Cardiac muscle cell (in vitro differentiated cells and primary cell): ENCODE measurements at places on chromosomes 2 and 18. TPM values are rescaled to one million over a fixed set of nuclear protein-coding genes. Genes with fewer than 3 reads are reported as not detected.

- no peaks in the 10 kb centered on the region for H3K27me3 ChIP-seq
- H3K4me1 ChIP-seq, result no peaks in the 10 kb centered on the region
- H3K4me3 ChIP-seq, result no peak overlapping the region
- H3K27ac ChIP-seq, result no peak overlapping the region
- no peaks in the 10 kb centered on the region for H3K36me3 ChIP-seq
Observed at GRCh38 chr2:199907008-199907714, 3.9 kb upstream of the C2orf69 start.

DNA sequence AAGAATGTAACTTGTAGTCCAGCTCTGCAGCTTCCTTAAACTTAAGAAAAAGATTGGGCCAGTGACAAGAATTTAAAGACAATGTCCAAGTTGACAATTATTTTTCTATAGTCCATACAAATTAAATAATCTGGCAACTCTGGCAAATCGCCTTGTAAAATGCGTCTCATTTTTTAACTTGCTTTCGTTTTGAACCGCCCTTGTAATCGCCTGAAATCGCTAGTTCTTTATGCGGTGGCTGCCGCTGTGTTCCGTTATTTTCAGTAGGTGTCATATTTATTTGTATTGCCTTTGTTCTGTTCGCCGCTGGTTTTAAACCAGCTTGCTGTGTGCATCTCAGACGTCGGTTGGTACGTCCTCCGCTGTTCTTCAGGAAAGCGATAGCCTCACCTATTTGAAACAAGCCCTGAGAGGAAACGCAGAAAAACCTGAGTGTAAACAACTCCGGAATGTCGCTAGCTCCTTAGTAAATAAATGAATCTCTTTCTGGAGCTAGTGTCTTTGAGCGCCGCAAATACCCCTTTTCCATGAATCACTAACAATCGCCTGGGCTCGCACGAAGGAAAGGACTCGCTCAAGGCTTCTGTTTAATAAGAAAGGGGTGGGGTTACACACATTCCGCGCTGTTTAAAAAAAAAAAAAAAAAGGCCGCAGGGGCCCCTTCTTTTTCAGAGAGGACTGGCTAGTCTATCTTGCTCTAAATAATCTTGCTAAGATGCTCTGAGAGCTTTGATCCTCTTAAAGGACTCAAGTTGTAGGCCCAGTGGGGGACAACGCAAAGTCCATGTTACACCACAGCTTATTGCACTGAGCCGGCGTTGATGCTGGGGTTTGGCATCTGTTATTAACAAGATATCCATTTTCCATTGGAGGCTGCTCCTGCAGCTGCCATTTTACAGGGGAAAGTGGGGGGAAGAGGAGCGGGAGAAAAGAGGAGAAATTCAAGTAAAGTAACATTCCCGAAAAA lies 3.0 kb downstream of the HOXD8 start:
- H3K27ac ChIP-seq, result no peak overlapping the region
- H3K27me3 ChIP-seq, result peaks cover 100% of the 10 kb centered on the region
- H3K4me1 ChIP-seq, result no peaks in the 10 kb centered on the region
- no peaks in the 10 kb centered on the region for H3K36me3 ChIP-seq
- DNase-seq, result no peak

GRCh38 chr2:150133623-150134022 lies 353.8 kb downstream of the RND3 start:
- no peaks in the 10 kb centered on the region for H3K4me1 ChIP-seq
- peak; percentile 83 for DNase-seq
- no peaks in the 10 kb centered on the region for H3K36me3 ChIP-seq
- no peak overlapping the region for H3K27ac ChIP-seq
- H3K4me3 ChIP-seq, result no peak overlapping the region

DNA sequence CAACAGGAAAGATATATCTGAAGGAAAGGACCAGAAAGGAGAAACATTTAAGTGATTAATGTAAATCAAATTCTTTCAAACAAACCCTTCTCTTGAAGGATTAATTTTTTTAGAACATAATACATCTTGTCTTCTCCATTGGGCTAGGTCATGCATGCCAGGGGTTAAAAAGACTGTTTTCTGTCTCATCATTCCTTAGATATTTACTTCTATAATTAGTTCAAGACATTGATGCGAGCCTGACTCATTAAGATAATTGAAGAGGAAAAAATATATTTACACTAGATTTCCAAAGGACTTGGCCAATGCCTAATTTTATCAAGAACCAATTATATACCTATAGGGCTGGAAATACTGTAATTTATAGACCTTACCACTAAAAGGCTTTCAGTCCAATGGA lies 166.6 kb upstream of the SETBP1 start:
- no peaks in the 10 kb centered on the region for H3K27me3 ChIP-seq
- no peak overlapping the region for H3K4me3 ChIP-seq
- no peaks in the 10 kb centered on the region for H3K36me3 ChIP-seq
- H3K4me1 ChIP-seq, result no peaks in the 10 kb centered on the region
- H3K27ac ChIP-seq, result no peak overlapping the region

DNA sequence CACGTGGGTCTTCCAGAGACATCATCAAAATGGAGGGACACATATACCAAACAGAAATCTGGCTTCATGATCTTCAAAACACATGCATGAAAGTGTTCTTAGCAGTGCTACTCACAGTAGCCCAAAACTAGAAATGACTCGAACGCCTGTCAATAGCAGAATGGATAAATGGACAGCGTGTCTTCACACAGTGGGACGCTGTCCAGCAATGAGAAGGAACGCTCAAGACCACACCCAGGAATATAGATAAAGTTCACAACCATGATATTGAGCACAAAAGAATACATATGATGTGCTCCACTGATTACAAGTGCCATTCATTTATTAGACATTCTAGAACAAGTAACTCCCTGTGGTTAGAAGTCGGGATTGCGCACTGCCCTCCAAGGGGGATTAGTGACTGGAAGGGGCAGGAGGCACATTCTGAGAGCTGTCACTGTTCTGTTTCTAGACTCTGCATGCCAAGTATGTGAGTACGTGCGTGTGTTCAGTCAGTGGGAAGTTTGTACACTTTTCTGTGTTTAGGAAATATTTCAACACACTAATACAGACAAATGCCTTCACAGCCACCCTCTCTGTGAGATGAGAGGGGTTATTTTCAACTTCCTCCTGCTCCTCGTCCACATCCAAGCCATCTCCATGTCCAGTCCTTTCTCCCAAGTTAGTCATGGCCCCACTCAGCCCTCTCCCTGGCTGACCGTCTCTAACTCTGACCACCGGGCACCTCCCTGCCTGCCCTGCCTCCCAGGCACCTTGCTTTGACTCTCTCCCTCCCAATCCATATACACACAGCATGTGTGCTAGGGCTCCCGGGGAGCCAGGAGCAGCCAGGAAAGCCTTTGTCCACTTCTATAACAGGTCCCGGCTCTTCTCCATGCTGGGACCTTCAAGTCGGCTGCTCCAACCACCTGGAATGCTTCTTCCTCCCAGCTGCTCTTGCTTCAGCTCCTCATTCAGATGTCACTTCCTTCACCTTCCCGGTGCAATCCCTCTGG lies 26.9 kb upstream of the TNS1 start:
- H3K27ac ChIP-seq, result no peak overlapping the region
- peaks cover 28% of the 10 kb centered on the region for H3K27me3 ChIP-seq
- no peak overlapping the region for H3K4me3 ChIP-seq
- no peaks in the 10 kb centered on the region for H3K36me3 ChIP-seq

DNA sequence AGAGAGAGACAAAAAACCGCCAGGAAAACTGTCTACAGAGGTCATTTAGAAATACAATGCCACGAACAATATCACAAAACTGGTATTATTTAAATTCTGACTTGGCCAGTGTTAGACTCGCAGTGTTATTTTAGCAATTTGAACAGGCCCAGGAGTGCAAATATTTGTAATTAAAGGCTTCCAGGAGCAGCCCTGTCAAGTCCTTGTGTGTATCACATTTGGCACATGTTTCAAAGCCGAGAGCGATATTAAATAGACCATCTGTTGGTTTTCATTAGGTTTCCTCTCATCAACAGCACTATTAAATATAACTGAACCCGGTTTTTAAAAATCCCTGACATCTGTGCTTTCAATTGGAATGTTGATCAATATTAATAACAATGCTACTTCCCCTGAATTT lies 656.9 kb downstream of the TSN start:
- H3K36me3 ChIP-seq, result no peaks in the 10 kb centered on the region
- H3K4me1 ChIP-seq, result no peaks in the 10 kb centered on the region
- no peak overlapping the region for H3K27ac ChIP-seq
- no peaks in the 10 kb centered on the region for H3K27me3 ChIP-seq

Gene CTNNA2
- total RNA-seq, result 15.5 and 17.4 TPM in 2 replicates

- no peak overlapping the region for H3K27ac ChIP-seq
- no peak for DNase-seq
- no peaks in the 10 kb centered on the region for H3K27me3 ChIP-seq
- H3K36me3 ChIP-seq, result no peaks in the 10 kb centered on the region
- H3K4me1 ChIP-seq, result no peaks in the 10 kb centered on the region
Observed at GRCh38 chr2:222738312-222738711, 66.9 kb downstream of the MOGAT1 start.

DNA sequence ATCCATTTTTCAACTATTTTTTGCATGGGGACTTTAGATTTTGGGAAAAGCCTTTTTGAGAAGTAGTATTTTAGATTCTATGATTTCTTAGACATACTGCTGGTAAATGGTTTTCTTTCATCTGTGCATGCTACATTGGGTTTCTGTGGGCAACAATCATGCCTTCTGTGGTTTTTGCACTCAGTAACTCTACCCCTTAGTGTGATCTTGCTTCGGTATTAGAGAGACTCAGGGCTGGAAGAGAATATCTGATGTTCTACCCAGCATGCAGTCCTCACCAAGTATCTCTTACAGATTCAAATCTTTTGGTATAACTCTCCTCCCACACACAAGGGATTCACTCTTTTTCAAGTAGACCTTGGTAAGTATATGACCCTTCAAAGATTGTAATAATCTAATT lies 183.0 kb downstream of the PMAIP1 start:
- H3K4me3 ChIP-seq, result no peak overlapping the region
- no peaks in the 10 kb centered on the region for H3K36me3 ChIP-seq
- DNase-seq, result no peak
- no peaks in the 10 kb centered on the region for H3K4me1 ChIP-seq

DNA sequence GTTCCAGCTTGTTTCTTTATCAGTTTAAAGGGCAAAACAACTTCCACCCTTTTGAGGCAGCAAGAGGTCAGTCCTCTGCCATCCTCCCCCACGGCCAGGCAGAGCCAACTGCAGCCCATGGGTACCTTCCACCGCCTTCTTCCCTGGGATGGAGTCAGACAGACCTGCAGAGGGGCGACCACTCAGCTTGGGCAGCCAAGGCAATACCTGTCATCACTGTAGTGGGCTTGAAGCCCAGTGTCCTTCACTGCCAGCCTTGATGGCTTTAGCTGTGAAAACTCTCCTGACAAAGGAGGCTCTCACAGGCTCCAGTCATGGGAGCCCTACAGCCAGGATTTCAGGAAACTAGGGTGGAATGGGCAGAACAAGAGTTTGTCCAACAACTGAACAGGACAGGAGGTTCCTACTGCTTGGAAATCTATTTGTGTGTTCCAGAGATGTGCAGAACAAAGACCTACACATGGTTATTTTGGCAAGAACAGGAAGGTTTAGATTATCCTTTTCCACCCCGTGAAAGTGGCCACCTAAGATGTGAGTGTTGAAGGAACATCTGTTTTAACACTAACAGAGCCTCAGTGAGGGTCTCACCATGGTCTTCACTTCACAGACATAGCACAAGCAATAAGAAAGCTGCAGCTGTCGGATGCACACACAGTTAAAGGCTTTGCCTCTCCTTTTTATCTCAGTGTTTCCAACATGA lies 93.9 kb upstream of the RMDN2 start:
- H3K27ac ChIP-seq, result no peak overlapping the region
- H3K4me3 ChIP-seq, result no peak overlapping the region
- DNase-seq, result no peak
- peaks cover 21% of the 10 kb centered on the region for H3K4me1 ChIP-seq

Gene PDE1A
- total RNA-seq, result 0.06 and 0.32 TPM in 2 replicates

Gene SPAST
- total RNA-seq, result 21.8 and 23.0 TPM in 2 replicates

DNA sequence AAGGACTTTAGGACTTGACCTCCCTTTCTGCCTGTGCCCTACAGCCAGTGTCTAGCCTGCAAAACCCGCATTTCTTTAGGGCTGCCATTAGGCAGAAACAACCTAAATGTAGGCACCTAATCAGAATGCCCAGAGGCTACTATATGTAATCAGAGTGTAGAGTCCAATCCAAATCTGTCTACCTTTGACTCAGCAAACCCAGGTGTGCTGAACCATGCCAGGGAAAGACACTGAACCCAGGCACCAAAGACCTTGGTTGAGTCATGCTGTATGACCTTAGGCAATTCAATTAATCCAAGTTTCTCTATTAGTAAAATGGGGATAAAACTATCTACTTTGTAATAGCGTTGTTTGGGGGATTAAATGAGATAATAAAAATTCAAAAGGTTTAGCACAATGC lies 20.7 kb downstream of the CAPN14 start:
- no peak overlapping the region for H3K27ac ChIP-seq
- no peak overlapping the region for H3K4me3 ChIP-seq
- H3K4me1 ChIP-seq, result no peaks in the 10 kb centered on the region
- no peaks in the 10 kb centered on the region for H3K36me3 ChIP-seq
- DNase-seq, result no peak

DNA sequence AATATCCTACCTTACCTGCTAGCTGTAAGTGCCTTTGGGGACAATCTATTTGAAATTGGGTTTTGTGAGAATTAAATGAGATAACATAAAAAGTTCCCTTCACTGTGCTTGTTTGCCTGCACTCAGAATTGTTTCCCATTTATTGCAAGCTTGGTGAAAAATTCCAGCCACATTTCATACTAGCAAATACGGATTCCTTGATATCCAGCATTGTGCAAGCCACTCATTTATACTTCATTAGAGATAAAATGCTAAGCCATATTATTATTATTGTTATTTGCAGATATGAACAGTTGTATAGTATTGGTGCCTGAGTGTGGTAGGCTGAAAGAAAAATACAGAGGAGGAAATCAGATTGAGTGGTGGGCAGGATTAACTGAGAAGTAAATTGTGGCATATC lies 31.9 kb downstream of the ACSL3 start:
- H3K36me3 ChIP-seq, result no peaks in the 10 kb centered on the region
- H3K4me1 ChIP-seq, result peaks cover 26% of the 10 kb centered on the region
- DNase-seq, result no peak
- H3K27me3 ChIP-seq, result no peaks in the 10 kb centered on the region

DNA sequence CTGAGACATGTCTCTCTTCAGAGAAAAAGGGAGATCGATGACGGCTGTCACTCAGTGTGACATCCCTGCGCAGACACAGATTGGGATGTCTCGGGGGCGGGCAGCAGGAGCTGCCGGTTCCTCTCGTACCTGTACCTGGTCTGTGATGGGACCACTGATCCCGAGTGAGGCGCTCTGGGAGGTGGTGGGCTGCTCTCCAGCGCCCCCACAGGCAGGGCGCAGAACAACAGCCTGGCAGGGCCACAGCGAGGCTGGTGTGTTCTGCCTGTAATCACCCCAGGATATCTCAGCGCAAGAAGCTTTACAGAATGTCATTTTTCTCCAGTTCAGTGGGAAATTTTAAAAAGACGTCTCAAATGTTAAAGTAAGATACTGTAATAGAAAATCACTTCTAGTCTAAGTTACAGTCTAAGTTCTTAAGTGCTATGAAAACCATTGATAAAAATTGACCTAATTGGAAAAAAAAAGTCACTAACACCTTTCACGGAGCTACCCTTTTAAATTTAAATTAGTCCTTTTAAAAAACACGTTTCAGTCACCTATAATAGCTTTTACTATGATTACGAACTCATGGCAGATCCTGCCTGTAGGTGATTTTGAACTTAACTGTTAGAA lies 189.8 kb downstream of the SNTG2 start:
- no peak overlapping the region for H3K4me3 ChIP-seq
- H3K4me1 ChIP-seq, result no peaks in the 10 kb centered on the region
- no peaks in the 10 kb centered on the region for H3K36me3 ChIP-seq
- no peaks in the 10 kb centered on the region for H3K27me3 ChIP-seq

- H3K4me3 ChIP-seq, result no peak overlapping the region
- H3K27ac ChIP-seq, result no peak overlapping the region
- no peaks in the 10 kb centered on the region for H3K36me3 ChIP-seq
- no peak for DNase-seq
- no peaks in the 10 kb centered on the region for H3K4me1 ChIP-seq
Observed at GRCh38 chr2:224769489-224769888, 53.3 kb upstream of the CCDC195 start.

Gene KIF1A
- total RNA-seq, result 8.0 and 14.1 TPM in 2 replicates
